Progenitor cell of endocrine pancreas (in vitro differentiated cells): ENCODE measurements at places on chromosomes 5 and 9. TPM values are rescaled to one million over a fixed set of nuclear protein-coding genes. Genes with fewer than 3 reads are reported as not detected.

DNA sequence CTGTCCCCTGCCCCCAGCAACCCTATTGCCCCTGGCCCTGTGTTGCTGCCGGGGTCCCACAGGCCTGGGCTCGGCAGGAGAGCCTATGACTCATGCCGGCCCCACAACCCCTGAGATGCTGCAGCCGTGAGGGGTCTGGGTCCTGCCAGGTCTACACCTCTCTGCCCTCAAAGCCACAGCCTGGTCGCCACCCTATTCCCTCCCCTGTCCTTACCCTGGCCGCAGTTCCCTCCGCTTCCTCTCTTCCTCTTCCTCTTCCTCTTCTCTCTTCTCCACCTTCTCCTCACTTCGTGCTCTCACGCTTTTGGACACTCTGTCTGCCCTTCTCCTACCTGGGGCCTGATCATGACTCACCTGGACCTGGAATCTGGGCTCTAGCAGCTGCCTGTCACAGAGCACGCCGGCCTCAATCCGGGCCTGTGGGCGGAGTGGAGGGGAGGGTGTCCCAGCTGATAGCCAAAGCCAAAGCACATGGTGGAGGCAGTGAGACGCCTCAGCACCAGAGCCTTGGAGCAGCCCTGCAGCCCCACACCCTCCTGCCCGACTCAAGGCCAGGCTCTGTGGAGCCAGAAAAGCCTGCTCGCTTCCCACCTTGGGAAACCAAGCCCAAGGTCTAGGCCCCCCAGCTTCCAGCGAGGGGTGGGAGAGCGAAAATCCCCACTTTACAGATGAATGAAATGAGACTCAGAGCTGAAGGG lies 26.8 kb upstream of the CSF1R start:
- peak; percentile 10 for DNase-seq
- H3K4me1 ChIP-seq, result peaks cover 7% of the 10 kb centered on the region
- H3K4me3 ChIP-seq, result no peak overlapping the region

- H3K4me3 ChIP-seq, result no peak overlapping the region
- H3K27ac ChIP-seq, result peak overlapping the region; percentile 10
- no peaks in the 10 kb centered on the region for H3K27me3 ChIP-seq
- DNase-seq, result no peak
- H3K36me3 ChIP-seq, result peaks cover 5% of the 10 kb centered on the region
- peaks cover 43% of the 10 kb centered on the region for H3K4me1 ChIP-seq
Observed at GRCh38 chr5:116516021-116516420, 58.6 kb downstream of the SEMA6A start.

The NIPAL4 gene
- not detected in 2 replicates for total RNA-seq

DNA sequence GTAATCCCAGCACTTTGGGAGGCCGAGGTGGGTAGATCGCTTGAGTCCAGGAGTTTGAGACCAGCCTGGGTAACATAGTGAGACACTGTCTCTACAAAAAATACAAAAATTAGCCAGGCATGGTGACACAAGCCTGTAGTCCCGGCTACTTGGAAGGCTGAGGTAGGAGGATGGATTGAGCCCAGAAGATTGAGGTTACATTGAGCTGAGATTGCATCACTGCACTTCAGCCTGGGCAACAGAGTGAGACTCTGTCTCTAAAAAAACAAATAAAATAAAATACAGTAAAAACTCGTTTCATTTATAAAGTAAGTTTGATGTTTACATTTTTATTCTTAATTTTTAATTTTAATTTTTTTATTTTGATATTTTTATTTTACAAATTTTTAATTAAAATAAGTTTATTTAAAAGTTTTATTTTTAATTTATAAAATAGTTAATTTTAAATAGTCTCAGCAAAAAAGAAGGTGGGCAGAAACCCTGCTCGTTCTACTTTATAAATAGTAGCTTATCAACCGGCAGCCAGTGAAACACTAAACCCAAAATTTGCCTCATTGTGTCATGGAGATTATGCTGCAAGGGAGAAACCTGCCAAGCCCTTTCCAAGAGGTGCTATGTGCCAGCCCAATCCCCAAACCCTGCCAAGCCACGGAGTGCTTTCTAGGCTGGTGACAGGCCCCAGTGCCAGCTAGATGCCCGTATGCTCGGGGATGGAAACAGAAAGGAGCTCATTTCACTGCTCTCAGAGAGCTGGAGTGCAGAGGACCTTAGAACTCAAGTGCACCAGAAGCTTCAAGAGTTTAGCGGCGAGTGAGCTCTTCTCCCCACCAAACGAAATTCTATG lies 38.9 kb downstream of the SERINC5 start:
- H3K4me1 ChIP-seq, result peaks cover 64% of the 10 kb centered on the region
- no peaks in the 10 kb centered on the region for H3K27me3 ChIP-seq
- H3K4me3 ChIP-seq, result no peak overlapping the region
- H3K27ac ChIP-seq, result no peak overlapping the region
- H3K36me3 ChIP-seq, result peaks cover 21% of the 10 kb centered on the region
- no peak for DNase-seq

DNA sequence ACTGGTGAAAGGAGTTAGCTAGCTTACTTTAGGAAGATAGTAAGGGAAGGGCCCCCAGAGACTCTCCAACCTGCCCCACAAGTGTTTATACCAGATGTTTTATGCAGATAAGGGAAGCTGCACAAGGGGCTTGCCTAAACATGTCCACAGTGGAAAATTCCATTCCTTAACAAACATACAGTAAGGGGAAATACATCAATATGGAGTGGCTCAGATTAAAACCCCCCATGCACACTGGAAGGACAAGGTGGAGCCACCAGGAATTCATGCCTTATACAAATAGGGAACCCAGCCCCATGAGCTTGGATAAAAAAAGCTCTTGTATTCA lies 106.3 kb upstream of the GPBP1 start:
- no peak overlapping the region for H3K27ac ChIP-seq
- no peaks in the 10 kb centered on the region for H3K36me3 ChIP-seq
- no peaks in the 10 kb centered on the region for H3K27me3 ChIP-seq
- peaks cover 4% of the 10 kb centered on the region for H3K4me1 ChIP-seq
- no peak for DNase-seq
- H3K4me3 ChIP-seq, result no peak overlapping the region

The SPATA31D4 gene
- total RNA-seq, result not detected in 2 replicates

- DNase-seq, result no peak
- no peaks in the 10 kb centered on the region for H3K36me3 ChIP-seq
- no peak overlapping the region for H3K27ac ChIP-seq
- H3K4me1 ChIP-seq, result peaks cover 3% of the 10 kb centered on the region
- peaks cover 5% of the 10 kb centered on the region for H3K27me3 ChIP-seq
- no peak overlapping the region for H3K4me3 ChIP-seq
Observed at GRCh38 chr5:167448376-167448775, 843.1 kb upstream of the WWC1 start.

The RASEF gene
- total RNA-seq, result 13.1 and 14.1 TPM in 2 replicates

The GPR21 gene
- total RNA-seq, result 2.9 and 3.4 TPM in 2 replicates

DNA sequence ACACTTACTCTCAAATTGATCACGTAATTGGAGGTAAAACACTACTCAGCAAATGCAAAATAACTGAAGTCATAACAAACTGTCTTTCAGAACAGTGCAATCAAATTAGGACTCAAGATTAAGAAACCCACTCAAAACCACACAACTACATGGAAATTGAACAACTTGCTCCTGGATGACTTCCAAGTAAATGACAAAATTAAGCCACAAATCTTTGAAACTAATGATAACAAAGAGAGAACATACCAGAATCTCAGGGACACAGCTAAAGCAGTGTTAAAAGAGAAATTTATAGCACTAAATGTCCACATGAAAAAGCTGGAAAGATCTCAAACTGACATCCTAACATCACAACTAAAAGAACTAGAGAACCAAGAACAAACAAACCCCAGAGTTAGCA lies 540.5 kb upstream of the CDH18 start:
- no peak for DNase-seq
- no peak overlapping the region for H3K4me3 ChIP-seq
- no peaks in the 10 kb centered on the region for H3K4me1 ChIP-seq

The NEURL1B gene
- total RNA-seq, result 4.0 and 4.3 TPM in 2 replicates

- no peaks in the 10 kb centered on the region for H3K36me3 ChIP-seq
- DNase-seq, result no peak
- peaks cover 70% of the 10 kb centered on the region for H3K27me3 ChIP-seq
- no peak overlapping the region for H3K27ac ChIP-seq
- peaks cover 5% of the 10 kb centered on the region for H3K4me1 ChIP-seq
Observed at GRCh38 chr5:146848133-146848532, 30.4 kb downstream of the PPP2R2B start.

DNA sequence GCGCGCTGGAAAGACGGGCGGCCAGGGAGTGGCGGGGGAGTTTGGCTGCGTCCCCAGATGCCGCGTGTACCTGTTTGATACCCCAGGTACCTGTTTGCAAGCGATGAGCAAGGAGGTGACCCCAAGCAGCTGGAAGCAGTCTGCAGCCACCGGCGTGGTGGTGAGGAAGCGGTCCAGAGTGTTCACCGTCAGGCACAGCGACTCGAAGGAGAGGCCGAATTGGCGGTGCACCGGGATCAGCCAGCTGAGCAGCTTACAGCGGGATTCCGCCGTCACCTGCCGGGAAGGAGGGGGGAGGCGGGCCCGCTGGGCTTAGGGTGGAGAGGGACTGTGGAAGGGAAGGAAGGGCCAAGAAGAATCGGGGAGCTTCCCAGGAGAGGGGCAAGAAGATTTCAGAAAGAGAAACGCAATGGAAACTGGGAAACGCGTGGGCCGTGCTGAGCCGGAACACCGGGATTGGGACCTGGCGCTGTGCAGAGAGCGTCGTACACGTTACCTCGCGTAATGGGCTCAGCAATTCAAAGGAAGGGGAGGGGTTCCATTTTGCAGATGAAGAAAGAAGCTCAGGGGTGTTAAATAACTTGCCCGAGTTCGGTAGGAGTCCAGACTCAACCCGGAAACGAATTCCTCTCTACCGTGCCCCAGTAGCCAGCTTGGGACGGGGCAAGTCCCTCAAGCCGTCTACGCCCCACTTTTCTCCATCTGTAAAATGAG lies 980 bp downstream of the CCNO start:
- H3K27me3 ChIP-seq, result peaks cover 80% of the 10 kb centered on the region
- peak; percentile 17 for DNase-seq
- H3K4me3 ChIP-seq, result peak overlapping the region; percentile 77
- no peaks in the 10 kb centered on the region for H3K36me3 ChIP-seq
- peaks cover 20% of the 10 kb centered on the region for H3K4me1 ChIP-seq
- no peak overlapping the region for H3K27ac ChIP-seq

- no peak overlapping the region for H3K27ac ChIP-seq
- H3K4me3 ChIP-seq, result no peak overlapping the region
- peaks cover 6% of the 10 kb centered on the region for H3K27me3 ChIP-seq
- peaks cover 5% of the 10 kb centered on the region for H3K4me1 ChIP-seq
- H3K36me3 ChIP-seq, result no peaks in the 10 kb centered on the region
- DNase-seq, result no peak
Observed at GRCh38 chr5:39121922-39122321, 47.7 kb upstream of the RICTOR start.
